ENCODE measurements at places on chromosomes 5 and 9.

- no peak for DNase-seq
These were observed 20.1 kb upstream of the CKMT2 start for GRCh38 chr5:81213070-81213469.

DNA sequence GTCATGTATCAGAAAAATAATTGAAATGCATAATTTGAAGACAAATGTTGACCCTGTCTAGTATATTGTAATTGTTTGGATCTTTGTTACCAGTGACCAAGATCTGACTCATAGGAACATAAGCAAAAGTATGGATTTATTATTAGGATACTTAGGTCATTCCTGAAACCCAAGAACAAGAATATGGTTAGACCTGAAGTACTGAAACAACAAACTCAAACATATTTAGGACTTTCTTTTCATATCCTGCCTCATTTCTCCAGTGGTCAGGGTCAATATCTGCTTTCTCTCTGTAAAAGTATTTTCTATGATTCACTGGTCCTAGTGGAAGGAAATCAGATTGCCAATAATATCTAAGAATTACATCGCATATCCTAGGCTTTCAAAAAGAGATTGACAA lies 1937.1 kb upstream of the WWC1 start:
- DNase-seq, result no peak

DNA sequence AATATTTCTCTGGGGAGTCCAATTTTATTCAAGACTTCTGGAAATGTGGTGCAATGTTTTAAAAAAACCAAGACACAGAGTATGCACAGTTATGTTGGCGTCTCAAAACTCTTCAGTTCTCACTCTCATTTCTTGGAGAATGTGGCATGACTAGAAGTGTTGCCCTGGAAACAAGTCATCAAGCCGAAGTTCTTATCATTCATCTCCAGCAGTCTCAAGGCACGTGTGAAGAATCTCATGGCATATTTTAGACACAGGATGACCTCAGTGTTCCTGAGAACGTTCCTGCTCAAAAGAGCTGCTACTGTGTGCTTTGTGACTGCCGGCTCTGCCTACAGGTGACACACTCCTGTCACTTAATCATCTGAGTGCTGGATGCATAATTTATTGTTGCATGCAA lies 147.4 kb upstream of the IRX4 start:
- no peak for DNase-seq

DNA sequence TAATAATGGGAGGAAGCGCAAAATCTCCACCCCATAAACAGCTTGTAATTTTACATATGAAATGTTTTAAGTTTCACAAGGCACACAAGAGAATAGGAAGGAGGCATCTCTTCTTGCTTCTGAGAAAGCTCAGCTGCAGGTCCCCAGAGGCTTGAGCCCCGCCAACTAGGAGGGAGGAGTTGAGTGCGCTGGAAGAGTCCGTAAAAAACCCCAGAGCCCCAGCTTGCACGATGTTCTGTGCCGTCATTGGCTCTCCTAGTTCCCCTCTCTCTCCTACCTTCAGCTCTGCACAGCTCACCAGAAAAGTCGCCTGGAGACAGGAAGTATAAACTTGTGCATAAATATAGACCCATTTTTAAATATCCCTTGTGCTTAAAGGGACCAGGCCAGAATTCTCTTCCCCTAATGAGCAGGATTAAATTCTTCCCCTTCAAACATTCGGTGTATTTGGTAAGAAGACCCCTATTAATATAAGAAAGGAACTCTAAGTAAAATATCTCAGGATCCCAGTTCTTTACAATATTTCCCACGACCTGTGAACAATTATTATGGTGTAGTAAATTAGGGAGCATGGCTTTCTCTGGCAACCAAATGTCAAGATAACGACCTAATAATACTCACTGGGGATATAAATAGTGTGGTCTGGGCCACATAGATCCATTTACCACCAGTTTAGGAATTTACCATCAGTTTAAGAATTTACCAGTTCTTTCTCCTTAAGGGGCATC lies 13.7 kb downstream of the GLRX start:
- DNase-seq, result peak; percentile 72

GRCh38 chr9:76581731-76582130 lies 122.7 kb downstream of the GCNT1 start:
- DNase-seq, result no peak

GRCh38 chr9:3977614-3978112 lies 322.2 kb downstream of the GLIS3 start:
- no peak for DNase-seq

- no peak for DNase-seq
These were observed 155.7 kb downstream of the CDK5RAP2 start for GRCh38 chr9:120424248-120424647.

DNA sequence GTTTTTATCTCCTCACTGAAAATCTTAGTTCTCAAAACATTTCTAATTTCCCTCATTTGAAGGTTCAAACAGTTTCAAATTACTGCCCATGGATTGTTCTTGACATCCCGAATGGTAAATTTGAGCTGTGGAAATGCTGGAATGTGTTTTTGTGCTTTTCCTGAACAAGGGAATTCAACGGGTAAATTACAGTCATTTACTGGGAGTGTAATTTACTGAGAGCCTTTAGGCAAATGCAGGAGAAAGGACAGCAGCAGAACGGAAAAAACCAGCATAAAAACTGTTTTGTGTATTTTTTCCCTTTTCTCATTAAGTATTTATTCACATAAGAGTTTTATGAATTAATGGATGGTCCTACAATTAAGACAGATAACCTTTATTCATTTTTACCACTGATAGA lies 139.2 kb downstream of the PBX3 start:
- no peak for DNase-seq

DNA sequence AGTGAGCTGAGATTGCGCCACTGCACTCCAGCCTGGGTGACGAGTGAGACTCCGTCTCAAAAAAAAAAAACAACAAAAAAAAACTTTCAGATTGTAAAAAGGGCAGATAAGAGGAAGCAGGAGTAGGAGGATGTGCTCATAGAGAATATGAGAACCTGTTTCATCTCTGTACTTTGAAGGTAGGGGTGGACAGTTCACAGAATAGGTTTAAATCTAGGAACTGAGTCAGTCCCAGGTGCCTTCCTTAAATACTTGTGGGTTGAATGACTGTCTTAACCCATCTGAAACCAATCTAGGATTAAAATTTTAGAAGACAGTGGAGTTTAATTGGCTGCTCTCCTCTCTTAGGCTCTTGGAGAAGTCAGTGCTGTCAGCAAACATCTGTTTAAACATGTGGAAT lies 12.4 kb downstream of the POLK start:
- DNase-seq, result no peak

- no peak for DNase-seq
These were observed 66.5 kb downstream of the GALNT12 start for GRCh38 chr9:98873951-98874371.

DNA sequence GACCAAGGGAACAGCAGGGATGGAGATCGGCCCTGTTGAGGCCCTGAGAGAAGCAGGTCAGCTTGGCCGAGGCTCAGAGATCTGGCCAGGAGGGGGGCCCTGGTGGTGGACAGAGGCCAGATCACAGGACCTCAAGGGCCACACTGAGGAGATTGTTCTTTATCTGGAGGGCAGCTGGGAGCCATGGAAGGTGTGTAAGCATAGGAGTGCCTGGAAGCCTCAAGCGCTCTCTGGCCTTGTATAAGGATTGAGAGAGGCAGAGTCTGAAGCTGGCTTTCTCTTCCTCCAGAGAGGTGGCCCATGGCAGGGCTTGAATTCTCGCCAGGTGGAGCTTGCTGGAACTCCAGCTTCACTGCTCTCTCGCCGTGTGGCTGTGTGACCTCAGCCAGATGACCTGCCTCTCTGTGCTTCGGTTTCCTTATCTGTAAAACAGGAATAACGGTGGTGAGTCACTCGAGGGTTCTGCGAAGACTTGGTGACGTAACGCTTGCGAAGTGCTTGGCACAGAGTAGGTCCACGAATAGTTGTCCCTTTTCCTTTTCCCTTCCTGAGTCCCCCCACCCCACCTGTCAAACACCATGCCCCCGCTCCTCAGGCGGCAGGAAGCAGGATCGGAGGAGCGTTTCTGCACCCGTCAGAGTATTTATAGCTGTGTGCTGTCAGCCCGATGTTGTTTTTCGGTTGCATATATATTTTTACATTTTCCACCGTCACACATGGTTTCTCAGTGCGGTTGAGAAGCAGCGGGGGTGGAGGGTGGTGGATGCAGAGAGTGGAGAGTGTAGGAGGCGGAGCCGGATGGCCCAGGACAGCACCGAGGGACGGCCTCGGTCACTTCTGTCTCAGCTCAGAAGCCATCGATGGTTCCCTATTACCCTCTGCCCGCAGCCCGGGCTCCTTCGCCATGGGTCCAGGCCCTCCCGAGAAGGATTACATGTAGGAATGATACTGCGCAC lies 17.0 kb upstream of the CRB2 start:
- peak; percentile 60 for DNase-seq

GRCh38 chr5:179180061-179180610 lies 120.0 kb downstream of the ZNF354C start:
- DNase-seq, result no peak

- DNase-seq, result no peak
These were observed 68.6 kb downstream of the GDNF start for GRCh38 chr5:37771203-37771611.

GRCh38 chr5:66959653-66960052 lies 236.9 kb downstream of the CD180 start:
- DNase-seq, result no peak

DNA sequence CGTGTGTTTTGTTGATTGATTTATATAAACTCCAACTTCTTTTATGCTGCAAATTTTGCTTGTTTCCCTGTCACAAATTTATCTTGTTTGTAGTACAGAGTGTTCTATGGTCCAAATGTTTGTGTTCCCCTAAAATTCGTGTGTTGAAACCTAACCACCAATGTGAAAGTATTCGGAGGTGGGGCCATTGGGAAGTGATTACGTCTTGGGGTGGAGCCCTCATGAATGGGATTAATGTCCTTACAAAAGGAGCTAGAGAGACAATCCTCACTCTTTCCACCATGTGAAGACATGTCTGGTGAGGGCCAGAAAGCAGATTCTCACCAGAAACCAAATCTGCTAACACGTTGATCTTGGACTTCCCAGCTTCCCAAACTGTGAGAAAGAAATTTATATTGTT lies 262.0 kb downstream of the MAN2A1 start:
- no peak for DNase-seq
